Brain (organoid and tissue), 16 donors: ENCODE measurements at places on chromosomes 6 and 20. TPM values are rescaled to one million over a fixed set of nuclear protein-coding genes. Genes with fewer than 3 reads are reported as not detected.

Gene MUC22
- polyA plus RNA-seq: not detected

Gene CST4
- polyA plus RNA-seq: not detected

Gene BMP7
- polyA plus RNA-seq: 24.9 TPM

Gene PROKR2
- not detected for polyA plus RNA-seq

DNA sequence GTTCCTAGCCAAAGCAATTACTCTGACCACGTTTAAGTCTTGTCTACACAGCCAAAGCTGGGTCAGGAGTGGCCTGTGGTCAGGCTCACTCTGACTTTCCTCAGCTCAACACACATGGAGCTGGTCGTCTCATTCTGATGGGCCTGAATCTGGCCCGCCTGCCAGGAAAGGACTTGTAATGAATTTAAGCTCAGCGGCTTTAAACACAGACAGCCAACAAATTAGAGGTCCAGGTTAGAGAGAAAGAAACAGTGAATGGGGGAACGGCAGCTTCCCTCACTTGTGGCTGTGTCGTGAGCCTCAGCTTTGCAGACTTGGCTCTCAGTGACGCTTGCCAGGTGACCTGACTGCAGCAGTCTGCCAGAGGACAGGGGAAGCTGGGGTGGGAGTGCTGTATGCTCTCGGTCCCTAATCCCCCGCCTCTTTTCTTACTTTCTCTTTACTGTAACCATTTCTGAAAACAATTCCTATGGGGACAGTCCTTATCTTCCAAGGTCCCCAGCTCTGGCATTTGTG lies 121.9 kb upstream of the AGPAT4 start:
- DNase-seq: no peak

DNA sequence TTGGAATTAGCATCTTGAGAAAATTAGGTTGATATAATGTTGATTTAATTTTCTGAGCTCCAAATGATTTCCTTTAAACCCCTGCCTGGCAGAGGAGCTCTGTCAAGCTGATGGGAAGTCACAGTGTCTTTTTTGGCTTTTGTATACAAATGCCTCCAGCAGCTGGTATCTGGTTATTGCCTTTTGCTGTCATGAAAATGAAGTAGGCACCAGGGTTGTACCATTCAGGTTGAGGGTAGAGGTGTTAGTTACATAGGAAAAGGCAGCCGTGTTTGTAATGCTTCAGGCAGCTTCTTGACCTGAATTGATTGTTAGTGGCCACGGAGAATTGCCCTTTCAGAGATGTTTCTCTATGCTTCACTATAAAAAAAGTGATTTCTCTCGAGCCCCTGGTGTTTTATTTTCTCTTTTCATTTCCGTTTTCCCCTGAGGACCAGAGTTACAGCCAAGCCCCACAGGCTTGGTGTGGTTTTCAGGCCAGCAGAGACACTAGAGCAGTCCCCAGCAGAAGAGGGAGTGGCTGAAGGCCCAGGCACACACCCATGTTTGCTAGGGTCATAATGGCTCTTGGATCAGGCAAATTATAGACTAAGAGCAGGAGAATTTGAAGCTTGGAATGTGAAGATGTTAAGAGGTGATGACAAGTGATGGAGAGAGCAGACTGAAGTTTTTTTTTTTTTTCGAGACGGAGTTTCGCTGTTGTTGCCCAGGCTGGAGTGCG lies 21.6 kb downstream of the CMTR1 start:
- DNase-seq: peak; percentile 20

- DNase-seq: no peak
Measured at GRCh38 chr6:25537349-25538018, 114.5 kb upstream of the SCGN start.
